Adrenal gland (tissue), 19 donors: ENCODE measurements at places on chromosomes 6 and 20. TPM values are rescaled to one million over a fixed set of nuclear protein-coding genes. Genes with fewer than 3 reads are reported as not detected.

DNA sequence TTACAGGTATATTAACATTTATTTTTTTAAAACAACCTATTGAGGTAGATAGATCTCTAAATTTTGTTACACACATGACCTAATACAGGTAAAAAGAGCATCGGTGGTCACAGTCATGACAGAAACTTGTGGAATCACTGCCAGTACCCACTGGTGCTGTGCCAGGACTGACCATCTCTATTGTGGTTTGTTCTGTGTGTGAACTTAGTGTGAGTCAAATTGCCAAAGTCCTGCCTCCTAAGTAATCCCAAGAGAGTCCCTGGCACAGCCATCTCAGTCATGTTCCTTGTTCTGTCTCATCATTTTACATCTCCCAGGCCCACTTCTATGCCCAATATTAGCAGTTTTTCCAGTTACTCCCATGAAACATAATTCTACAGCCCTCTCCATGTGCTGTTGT, 21.4 kb downstream of the GSTA2 start:
- DNase-seq: no peak

KIF25 gene
- total RNA-seq: not detected

- DNase-seq: no peak
Measured at GRCh38 chr6:141914646-141915045, 218.1 kb upstream of the GJE1 start.

GHRH gene
- not detected for total RNA-seq

- DNase-seq: no peak
Measured at GRCh38 chr20:35011589-35012226, 56.0 kb downstream of the MYH7B start.

DNA sequence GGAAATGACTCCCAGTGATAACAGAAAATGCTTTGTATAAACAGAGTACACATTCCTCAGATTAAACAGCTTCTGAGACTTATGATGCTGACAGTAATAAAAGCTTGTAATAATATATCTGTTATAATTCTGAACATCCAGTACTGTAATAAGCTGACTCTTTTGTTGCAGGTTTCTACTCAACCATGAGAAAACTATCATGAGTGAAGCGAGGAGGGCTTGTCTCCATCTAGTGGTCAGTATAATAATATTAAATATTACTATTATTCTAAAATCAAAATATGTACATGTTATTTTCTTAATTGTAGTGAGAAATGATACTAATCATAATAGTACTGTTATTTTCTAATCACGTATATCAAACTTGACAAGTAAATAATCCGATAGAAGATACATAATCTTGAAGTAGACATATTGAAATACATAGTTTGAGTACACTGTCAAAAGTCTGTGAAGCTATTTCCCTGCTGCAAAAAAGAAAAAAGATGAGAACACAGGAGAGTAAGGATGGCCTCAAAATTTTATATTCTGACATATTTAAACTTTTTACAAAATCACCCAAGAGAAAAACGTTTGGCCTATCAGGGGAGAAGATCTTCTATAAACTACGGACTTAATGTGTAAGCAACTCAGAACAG, 183.1 kb downstream of the MOXD1 start:
- no peak for DNase-seq
